ENCODE measurements at places on chromosomes 16 and 17.
A peak's percentile ranks its signal among the peaks of the same experiment; 100 is the strongest.

DNA sequence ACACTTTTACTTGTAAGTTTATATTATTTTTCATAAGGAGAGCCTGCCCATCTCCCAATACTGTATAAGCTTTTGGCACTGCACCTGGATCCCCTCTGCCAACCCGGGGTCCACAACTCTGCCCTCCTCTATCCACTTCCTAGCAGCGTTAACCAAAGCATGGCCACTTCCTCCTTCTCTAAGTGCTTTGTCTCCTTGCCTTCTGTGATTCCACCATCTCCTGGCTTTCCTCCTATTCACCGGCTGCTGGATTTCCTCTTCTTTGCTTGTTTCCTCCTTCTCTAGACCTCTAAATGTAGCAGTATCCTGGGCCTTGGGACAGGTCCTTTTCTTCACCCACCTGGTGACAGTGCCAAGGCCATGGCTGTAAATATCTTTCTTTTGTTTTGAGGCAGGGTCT, 20.0 kb upstream of the WFIKKN2 start:
- DNase-seq = no peak

DNA sequence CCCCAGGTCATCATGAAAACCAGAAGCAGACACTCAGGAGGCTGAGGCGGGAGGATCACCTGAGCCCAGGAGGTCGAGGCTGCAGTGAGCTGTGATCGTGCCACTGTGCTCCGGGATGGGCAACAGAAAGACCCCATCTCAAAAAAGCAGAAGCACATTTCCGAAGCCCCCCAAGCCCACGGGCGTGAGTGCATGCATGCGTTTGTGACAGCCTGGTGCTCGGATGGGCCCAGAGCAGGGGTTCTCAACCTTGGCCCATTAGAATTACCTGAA, 19.1 kb downstream of the TMC6 start:
- DNase-seq = no peak

GRCh38 chr17:41058741-41059140, 1.2 kb downstream of the KRTAP2-3 start:
- peak; percentile 57 for DNase-seq

DNA sequence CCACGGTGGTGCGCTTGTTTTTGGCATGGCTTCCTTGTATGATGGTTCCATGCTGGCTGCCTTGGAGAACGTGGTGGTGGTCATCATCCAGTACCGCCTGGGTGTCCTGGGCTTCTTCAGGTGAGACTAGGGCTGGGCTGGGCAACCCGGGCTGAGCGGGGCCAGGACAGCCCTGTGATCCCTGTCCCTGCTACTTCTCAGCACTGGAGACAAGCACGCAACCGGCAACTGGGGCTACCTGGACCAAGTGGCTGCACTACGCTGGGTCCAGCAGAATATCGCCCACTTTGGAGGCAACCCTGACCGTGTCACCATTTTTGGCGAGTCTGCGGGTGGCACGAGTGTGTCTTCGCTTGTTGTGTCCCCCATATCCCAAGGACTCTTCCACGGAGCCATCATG, 4.9 kb downstream of the CES2 start:
- DNase-seq = no peak

DNA sequence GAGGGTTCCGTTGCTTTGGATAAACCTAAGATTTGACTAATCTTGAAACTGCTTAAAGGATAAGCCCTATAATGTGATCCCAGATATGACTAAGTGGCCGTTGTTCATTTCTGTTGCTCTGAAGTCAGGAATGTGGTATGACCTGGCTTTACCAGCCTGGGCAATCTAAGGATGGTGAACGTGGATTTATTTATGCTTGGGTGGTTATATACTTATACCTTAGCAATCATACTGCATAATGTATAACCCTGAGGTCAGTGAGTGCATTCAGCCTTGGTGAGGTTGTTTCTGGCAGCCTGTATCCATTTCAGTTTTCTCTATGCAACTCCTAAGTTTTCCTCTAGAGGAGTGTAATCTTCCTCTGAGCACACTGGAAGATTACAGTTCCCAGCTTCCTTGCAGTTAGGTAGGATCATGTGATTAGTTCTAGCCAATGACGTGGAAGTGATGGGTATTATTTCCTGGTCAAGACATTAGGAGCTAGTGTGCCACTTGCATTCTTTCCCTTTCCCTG, 41.9 kb downstream of the FTO start:
- peak; percentile 62 for DNase-seq

DNA sequence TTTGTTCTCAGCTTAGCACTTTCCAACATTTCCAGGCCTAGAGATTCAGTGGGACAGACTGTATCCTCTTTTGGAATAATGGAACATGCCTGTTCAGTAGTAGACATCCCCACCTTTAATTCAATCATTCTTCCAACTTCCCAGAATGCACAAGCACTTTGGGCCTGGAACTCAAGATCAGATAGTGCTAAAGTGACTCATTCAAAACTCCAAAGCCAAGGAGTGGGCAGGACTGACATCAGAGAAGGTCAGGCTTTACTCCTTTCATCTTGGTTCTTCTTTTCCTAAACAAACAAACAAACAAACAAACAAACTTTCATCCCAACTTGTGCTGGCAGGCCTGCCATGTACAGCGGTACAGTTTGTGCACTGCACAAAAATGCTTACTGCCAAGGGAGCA, 172.0 kb downstream of the AXIN2 start:
- DNase-seq = peak; percentile 20

DNA sequence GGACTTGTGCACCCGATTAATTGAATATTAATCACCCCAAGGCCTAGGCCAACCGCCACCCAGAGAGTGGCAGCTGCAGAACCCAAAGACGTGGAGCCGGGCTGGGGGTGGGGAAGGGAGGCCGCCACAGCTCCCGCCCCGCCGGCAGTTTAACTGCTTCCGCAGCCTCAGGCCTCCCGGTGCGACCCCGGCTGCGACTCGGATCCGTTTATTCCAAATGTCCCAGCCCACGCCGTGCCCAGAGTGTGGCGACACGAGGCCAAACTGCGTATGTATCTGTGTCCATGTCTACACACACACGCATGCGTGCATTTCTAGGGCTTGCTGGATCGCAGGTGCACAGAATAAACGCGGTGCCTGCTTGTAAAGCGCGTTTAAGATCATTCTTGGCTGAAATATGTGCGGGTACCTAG, 802 bp upstream of the TOB1 start:
- no peak for DNase-seq

- no peak for DNase-seq
Measured at GRCh38 chr17:43901861-43902589, 5.3 kb downstream of the MPP2 start.

DNA sequence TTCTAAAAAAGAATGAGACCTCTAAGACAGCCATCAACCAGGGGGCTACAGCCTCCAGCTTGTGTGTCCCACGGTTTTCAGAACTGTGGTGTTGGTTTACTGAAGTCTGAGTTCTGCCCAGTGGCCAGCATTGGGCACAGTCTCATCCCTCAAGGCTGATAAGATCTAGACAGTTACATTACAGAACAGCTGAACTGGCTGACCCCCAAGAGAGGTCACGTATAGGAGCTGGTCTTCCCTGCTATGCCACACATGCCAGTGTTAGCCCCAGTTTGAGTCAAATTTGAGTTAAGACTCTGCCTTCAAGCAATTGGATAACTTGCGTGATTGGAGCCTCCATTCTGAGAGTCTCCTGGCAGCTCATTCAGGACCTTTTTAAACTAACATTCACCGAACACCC, 14.8 kb upstream of the NUP93 start:
- no peak for DNase-seq

DNA sequence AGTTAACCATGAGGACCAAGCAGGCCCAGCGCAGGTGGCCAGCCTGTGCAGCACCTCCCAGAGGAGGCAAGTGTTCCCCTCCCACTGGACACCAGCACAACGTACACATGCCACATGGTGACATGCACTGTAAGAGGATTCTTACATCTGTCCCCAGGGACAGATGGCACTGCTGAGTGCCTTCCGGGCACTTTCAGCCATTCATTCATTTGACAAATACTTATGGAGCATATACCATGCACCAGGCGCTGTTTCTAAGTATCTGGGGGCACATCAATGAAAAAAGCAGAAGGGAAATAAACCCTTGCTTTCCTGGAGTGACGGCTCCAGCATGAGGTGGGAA, 79.6 kb downstream of the GAS7 start:
- DNase-seq = no peak

DNA sequence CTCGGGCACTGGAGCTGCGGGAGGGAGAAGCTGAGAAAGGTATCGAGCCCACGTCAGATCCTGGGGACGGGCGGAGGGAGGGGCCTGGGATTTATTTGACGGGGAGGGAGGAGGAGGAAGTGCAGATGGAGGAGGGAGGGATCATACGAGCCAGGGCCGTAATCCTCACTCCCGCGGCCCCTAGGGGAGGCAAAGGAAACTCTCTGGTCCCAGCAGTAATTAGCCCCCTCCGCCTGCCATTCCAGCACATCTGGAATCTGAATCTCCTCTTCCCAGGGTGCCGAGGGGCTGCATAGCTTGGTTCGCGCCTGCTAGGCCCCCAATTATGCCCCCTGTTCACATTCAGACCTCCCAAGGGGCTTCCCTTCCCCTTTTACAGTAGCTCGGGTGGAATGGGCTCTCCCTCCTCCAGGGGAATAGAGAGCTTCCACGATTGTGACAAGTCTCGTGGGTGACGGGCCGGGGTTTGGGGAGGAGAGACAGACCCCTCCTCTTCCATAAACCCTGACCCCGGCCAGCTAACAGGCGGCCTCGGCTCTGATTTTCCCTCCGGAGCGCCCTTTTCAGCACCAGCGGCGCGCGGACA, at the start of gene SEZ6L2:
SEZ6L2 (minus strand) TSS at position 35 of the 586 bp plus-strand sequence. CDS start 531 bp downstream, outside the sequence.
- DNase-seq = peak; percentile 86

DNA sequence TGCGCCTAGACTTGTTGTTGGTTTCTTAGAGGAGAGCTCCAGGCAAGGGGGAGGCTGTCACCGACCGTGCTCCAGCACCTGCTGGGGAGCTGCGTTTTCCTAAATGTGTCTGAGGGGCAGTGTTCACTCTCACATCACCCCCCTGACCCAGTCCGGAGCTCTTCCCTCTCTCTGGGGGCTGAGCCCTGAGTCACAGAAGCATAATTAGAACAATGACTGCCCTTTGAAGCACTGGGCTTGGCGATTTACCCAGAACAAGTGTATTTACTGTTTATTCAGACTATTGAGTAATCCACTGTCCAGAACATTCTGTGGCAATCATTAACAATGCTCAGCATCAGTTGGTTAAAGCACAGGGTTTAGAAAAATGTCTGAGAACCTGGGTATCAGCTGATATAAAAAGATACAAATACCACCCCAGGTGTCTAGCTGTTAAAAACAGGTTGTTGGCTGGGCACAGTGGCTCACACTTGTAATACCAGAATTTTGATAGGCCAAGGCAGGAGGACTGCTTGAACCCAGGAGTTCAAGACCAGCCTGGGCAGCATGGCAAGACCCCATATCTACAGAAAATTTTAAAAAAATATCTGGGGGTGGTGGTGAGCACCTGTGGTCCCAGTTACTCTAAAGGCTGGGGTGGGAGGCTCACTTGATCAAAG, 8.1 kb downstream of the CES4A start:
- peak; percentile 80 for DNase-seq

- no peak for DNase-seq
Measured at GRCh38 chr17:73541561-73541981, 102.7 kb downstream of the SDK2 start.
